ENCODE measurements at places on chromosomes 1 and 21. TPM values are rescaled to one million over a fixed set of nuclear protein-coding genes. Genes with fewer than 3 reads are reported as not detected.

DNA sequence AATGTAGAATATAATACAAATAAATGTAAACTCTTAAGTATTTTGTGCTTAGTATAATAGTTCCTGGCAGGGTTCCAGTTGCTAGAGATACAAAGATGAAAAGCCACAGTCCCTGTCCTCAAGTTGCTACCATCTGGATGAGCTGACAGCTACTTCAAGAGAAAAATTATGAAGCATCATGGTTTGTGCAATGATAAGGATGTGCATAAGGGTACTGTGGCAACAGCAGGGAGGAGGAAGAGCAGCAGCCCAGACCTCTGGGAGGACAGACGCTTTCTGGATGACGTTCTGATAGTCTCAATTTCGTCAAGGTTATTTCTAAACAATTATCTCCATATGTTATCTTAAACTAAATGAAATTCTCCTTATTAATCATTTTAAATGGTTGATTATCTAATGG is 198.9 kb downstream of the NTNG1 start:
- DNase-seq: no peak

Gene BRINP2
- not detected for polyA plus RNA-seq

- DNase-seq: no peak
Measured at GRCh38 chr1:25431955-25432719, 1.4 kb downstream of the MACO1 start.

DNA sequence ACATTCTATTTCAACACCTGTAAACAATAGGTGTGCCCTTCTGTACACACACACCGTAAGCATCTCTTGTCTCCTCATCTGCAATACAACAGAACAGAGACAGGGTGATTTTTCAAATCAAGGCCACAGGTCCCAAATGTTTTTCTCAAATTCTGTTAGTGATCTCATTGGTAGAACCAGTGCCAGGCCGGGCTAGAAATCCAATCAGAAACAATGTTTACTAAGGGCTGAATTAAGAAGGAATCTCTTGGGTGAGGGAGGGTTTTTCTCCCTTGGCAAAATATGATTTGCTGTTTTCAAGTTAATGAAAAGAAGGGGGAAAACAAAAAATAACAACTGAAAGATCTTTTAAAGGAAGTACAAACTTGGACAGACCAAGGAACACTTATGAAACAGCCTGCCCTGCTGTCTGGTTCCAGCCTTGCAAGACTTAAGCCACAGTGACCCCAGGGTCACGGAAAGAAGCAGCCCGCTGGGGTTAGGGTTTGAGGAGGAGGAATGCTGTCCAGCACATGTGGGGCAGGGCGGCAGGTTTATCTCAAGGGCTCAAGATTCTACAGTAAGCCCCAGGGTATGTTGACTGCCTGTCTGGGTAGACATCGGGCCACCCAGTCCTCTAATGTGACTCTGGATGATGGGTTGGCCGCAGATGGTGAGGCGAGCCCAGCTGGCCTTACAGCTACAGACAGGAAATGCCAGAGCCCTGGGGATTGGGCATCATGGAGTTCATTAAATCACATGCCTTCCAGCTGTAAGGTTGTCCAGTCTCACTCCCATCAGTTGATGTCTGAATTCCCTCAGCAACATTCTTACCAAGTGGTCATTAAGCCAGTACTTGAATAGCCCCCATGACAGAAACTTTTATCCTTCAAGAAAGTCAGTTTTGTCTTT is 73.3 kb upstream of the SLC44A3 start:
- no peak for DNase-seq

DNA sequence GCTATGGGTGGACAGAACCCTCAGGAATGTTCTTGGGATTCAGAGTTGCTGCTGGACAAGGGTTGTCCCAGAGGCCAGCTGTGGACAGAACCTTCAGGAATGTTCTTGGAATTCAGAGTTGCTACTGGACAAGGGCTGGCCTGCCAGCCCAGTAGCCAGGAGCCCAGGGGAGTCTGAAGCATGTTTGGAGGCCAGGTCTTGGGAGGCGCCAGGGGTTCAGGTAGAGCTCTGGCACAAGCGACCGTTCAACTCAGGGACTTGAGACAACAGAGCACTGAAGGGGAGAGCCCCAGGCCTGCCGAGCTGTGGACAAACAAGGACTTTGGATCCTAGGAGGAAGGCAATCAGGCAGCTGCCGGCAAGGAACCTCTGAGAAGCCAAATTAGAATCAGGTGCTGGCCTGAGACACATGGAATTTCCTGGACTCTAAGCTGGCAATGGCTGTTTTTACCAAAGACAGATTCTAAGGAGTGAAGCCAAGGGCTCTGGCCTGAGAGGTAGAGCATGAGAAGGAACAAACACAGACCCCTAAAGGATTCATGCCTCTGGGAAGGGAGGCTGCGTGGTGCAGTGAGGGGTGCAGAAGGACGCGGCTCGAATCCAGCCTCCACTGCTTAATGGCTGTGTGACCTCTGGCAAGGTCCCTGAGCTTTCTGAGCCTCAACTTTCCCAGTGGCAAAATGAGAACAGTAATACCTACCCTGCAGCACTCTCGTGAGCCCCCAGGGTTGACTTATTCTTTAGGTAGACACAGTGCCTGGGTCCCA is 13.4 kb downstream of the PLA2G5 start:
- no peak for DNase-seq

- DNase-seq: no peak
Measured at GRCh38 chr1:208054485-208054884, 143.6 kb upstream of the CD34 start.

DNA sequence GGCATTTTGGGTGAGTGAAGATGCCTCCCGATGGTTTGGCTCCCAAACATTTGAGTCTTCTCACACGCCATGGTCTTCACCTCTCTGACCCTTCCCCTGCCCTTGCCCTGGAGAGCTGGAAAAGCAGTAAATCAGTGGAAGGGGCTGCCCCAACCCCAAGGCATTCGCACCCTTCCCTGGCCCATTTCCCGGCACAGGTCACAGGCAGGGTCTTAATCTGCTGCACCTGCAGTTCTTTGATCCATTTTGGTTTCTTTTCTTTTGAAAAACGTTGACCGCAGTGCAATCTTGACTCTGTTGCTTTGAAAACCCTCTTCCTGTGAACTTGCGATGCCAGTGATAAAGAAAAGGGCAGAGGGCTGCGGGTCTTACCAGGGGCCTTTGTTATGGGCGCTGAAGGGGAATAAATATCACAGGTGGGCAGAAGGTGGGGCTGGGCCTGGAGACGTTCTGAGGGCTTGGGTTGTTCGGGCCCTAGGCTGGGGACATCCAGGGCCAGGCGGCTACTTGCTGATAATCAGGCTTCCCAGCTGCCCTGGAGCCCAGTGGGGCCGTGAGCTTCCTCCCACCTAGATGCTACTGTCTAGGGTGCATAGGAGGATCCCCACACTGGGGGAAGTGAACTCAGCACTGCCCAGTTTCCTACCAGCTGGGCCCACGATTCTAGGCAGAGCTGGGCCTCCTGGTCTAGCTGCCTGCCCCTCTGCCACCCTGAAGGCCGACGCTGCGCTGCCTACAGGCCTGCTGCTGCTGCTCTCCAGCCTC is 38.6 kb upstream of the EPS8L3 start:
- DNase-seq: no peak

DNA sequence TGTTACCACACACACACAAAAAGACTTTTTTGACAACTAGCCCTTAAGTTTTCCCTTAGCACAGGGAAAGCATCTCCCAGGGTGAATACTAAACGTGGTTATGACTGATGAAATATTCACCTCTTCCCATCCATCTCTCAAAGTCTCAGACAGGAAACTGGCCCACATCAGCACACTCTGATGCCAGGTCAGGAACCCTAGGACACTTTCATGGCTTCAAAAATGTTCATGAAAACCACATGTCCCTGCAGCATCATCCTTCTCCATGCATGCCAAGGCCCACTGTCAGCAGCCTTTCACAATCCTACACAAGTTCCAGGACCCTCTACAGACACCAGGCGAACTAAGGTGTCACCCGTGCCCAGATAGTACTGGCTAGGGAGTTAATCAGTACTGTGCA is 68.7 kb downstream of the DNTTIP2 start:
- DNase-seq: peak; percentile 17

GRCh38 chr1:159483501-159483900 is 44.0 kb downstream of the OR10J1 start:
- no peak for DNase-seq

- DNase-seq: no peak
Measured at GRCh38 chr1:150159550-150159949, 9.8 kb downstream of the PLEKHO1 start.

- DNase-seq: no peak
Measured at GRCh38 chr1:12600880-12601633, 17.0 kb downstream of the DHRS3 start.

DNA sequence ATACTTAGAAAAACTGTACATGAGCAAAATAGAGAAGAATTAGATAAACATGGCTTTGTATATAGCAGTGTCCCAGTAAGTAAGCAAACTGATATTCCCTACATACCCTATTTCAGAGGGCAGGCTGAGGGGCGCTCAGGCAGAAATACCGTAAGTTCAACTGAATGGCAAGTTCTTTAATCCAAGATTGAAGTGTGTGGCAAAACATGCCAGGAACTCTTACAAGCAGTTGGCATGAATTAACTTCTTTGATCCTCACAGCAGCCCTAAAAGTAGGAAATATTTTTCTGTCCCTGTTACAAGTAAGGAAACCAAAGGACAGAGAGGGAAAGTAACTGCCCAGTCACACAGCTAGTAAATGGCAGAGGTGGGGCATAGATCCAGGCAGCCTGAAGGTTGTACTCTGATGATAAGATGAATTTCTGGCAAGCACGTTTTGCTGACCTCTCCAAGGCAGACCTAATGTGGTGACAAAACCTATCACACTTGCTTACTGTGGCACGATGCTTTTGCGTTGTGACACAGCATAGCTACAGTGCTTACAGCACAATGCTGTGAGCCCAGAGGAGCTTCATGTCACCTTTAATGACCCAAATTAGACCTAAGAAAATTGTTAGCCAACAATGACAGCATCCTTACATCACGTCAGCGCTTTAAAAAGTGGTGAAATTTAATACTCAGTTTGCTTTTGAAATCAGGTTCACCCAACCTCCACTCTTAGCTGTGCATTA is 35.0 kb upstream of the THEM4 start:
- DNase-seq: no peak

GRCh38 chr1:16249596-16250241 is 12.7 kb upstream of the CPLANE2 start:
- DNase-seq: peak; percentile 76

DNA sequence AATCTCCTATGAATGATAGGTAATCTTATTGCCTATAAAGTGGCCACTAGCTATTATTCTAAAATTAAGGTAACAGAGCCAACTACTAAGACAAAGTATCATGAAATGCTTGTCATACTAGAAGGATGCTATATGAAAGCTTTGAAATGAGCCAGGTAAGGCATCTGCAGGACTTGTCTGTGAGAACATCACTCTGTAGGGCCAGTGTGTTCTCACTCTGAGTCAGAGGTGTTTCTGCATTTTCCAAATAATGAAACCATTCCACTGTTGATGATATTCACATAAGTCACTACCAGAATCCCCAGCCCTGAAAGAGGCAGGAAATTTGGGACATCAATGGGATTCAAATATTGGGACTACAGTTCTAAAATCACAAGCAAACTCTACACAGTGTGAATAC is 25.8 kb upstream of the GBP5 start:
- no peak for DNase-seq

Gene ZNF648
- polyA plus RNA-seq: not detected

GRCh38 chr21:43912910-43913309 is 47.9 kb downstream of the AGPAT3 start:
- no peak for DNase-seq

Gene TRIM63
- not detected for polyA plus RNA-seq

Gene KISS1
- 34.7 TPM for polyA plus RNA-seq

Gene CNKSR1
- 0.30 TPM for polyA plus RNA-seq

GRCh38 chr1:200165493-200166220 is 138.1 kb downstream of the NR5A2 start:
- DNase-seq: no peak

Gene CDC20
- 115 TPM for polyA plus RNA-seq

DNA sequence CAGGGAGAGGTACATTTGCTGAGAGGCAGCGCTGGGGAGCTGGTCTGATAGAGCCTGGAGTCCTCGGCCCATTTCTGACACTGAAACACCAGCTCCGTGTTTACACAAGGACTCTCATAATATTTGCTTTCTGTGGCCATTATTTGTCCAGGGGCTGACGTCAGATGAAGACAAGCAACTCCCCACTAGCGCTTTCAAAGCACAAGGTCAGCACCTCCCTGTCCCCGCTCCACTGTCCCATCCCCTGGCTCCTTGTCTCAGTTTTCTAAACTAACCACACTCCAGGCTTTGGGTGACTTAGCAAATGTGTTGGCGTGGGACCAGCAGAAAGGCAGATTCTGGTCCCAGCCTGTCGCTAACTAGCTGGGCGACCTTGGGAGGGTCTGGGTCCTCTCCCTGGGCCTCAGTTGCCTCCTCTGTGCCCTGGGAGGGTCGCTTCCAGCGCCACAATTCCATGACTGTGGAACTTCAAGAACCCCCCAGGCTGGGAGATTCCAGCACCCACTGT is 37.4 kb upstream of the ZBTB40 start:
- peak; percentile 39 for DNase-seq

DNA sequence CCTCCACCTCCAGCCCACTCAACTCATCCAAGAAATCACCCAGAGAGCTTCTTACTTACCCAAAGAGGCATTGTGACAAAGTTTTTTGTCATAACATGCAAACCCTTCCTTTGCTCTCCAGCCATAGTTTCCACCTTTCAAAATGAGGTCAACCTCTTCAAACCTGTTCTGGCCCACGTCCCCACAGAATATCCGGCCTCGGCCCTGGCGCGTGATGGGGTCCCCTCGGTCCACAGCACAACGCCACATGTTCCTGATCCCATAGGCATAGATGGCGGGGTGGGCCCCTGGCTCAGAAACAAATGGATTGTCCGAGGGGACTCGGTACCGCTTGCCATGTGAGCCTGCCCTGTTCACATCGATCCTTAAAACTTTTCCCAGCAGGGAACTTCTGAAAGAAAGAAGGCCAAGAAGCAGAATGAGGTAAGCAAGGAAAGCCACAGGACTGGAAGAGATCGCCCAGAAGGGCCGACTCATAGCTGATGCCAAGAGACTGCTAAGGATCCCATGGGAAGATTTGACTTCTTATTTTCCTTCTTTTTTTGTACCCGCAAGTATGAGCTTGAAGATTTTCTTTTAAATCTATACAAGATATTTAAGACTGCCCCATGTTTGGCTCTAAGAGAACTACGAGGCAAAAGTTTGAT is 7.8 kb downstream of the HHIPL2 start:
- peak; percentile 16 for DNase-seq

Gene KIAA1614
- polyA plus RNA-seq: 3.5 TPM

- DNase-seq: peak; percentile 34
Measured at GRCh38 chr1:203124546-203125317, 2.8 kb upstream of the ADORA1 start.

DNA sequence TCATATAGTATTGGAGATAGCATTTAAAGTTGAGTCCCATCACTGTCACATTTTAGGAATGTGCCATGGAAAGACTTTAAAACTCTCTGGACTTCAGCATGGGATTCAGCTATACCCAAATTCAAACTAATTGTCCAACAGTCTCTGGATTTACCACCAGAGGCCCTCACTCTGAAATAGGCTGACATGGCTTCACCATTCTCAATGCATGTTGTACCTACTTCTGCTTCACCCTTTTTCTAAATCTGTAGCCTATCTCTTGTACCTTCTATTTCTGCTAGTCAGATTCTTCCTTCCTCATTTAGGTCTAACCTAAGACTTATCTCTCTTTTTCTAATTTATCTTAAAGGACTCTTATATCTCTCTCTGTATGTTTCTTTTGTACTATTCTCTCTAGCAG is 512.7 kb upstream of the ZRANB2 start:
- DNase-seq: peak; percentile 1

Gene OPRD1
- polyA plus RNA-seq: not detected
